ENCODE measurements at places on chromosomes 5 and 9.

GRCh38 chr9:78707481-78707991, 410.6 kb downstream of the PSAT1 start:
- no peak for DNase-seq

DNA sequence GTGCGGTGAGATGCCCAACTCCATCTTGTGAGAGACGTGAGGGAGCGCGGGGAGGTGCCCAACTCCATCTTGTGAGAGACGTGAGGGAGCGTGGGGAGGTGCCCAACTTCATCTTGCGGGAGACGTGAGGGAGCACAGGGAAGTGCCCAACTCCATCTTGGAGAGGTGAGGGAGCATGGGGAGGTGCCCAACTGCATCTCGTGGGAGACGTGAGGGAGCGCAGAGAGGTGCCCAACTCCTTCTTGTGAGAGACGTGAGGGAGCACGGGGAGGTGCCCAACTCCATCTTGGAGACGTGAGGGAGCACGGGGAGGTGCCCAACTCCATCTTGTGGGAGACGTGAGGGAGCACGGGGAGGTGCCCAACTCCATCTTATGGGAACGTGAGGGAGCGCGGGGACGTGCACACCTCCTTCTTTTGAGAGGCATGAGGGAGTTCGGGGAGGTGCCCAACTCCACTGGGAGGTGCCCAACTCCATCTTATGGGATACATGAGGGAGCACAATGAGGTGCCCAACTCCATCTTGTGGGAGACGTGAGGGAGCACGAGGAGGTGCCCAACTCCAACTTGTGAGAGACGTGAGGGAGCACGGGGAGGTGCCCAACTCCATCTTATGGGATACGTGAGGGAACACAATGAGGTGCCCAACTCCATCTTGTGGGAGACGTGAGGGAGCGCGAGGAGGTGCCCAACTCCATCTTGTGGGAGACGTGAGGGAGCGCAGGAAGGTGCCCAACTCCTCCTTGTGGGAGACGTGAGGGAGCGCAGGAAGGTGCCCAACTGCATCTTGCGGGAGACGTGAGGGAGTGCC, 235.4 kb downstream of the CACNA1B start:
- no peak for DNase-seq

- no peak for DNase-seq
Measured at GRCh38 chr5:113266227-113266912, 168.4 kb downstream of the TSSK1B start.

DNA sequence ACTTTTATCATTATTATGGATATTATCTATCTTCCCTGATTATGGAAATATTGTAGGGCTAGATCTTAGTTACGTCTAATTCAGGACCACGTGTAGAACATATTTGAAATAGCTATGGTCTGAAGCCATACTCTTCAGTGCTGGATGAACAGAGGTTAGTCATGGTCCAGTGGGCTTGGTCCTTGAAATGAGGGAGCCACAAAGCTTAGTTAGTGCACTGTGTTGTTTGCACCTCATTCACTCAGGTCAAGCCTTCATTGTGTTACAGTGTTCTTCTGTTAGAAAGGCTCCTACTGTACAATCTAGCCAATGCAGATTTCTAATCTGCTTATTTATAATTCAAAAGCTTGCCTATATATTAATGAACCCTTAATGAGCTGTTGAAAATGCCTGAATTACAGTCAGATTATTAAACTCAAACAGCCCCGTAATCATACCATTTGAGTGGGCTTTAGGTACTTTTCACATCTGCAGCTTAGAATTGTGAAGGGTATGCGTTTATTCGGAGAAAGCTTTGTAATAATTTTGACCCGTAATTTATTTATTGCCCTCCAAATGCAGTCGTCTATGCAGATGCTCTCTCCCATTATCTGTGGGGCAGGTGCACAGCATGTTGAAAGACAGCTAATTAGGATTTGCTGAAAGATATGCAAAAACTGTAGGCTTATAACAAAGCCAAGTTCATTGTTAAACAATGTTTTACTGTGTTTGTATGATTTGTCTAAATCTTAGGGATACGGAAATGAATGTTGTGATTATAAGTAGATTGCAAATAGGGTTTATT, 164.9 kb downstream of the PBX3 start:
- DNase-seq, result no peak

DNA sequence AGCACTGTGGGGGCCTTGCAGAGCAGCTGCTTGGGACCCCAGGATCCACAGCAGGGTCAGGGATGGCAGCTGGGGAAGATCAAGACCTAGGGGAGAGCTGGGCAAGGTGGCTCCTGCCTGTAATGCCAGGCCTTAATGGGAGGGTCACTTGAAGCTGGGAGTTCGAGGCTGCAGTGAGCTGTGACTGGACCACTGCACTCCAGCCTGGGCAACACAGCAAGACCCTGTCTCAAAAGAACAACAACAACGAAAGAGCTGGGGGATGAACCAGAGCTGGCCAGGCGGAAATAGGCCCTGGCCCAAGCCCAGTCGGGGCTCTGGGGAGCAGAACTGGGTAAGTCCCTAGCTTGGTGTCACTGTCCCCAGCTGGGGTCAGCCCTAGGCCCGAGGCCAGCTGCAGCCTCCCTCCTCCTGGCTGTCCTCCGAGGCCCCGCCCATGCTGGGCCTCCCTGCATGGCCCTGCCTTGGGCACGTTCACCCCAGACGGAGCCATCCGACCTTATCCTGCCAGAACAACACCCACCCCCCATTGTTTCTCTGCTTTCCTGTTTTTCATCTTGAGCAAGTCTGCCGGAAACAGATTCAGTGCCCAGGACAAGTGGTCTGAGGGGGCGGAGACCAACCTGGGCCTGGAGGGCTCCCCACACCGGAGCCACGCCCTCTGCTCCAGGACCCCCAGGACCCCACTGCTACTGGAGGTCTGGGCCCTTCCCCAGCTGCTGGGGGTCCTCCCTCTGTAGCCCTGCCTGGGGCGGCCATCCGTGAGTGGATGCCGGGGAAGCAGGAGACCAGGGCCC, 1.9 kb downstream of the DIPK1B start:
- no peak for DNase-seq

- no peak for DNase-seq
Measured at GRCh38 chr5:148957591-148958202, 105.2 kb downstream of the SH3TC2 start.

DNA sequence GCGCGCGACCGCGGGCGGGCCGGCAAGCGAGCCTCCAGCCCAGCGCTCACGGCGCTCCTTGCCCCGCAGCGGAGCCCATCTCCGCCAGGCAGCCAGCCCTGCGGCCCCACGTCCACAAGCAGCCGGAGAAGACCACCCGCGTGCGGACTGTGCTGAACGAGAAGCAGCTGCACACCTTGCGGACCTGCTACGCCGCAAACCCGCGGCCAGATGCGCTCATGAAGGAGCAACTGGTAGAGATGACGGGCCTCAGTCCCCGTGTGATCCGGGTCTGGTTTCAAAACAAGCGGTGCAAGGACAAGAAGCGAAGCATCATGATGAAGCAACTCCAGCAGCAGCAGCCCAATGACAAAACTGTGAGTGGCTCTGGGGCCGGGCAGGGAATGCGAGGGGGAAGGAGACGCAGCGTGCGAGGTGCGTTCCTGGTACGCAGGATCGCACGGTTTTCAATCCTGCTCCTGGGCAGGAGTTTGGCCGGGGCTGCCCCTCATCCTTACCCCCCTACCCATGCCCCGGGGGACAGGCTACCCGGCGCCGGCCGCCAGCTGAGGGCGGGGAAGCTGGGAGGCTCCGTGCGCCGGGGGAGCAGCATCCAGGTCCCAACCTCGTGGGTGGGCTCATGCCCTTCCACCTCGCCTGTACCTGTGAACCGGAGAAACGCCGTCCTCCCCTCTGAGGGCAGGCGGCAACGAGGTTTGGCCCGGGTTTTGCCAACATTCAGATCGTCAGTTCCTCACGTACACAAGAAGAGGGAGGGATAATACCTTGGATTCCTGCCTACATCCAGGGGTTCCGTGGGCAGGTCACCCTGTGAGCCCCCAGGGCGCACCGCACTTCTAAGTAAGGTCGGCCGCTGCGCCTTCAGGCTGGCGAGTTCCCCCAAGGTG, 6.6 kb downstream of the ISL1 start:
- DNase-seq, result no peak

DNA sequence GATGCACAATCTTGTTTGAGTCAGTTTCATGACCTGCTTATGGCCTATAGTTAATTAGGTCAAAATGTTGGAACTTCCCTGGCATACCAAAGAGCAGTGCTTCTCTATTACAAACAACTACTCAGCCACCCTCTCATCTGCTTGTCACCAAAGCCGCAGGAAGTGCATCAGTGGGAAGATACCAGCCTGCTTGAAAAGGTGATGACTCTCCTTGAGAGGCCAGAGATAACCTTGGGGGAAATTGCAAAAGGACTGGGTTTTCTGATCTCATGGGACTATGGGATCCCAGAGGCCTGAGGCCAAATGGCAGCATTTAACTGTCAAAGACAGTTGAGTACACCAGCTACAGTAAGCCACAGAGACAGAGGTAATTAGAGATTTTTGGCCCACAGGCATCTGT, 69.9 kb downstream of the C9orf57 start:
- DNase-seq, result no peak

DNA sequence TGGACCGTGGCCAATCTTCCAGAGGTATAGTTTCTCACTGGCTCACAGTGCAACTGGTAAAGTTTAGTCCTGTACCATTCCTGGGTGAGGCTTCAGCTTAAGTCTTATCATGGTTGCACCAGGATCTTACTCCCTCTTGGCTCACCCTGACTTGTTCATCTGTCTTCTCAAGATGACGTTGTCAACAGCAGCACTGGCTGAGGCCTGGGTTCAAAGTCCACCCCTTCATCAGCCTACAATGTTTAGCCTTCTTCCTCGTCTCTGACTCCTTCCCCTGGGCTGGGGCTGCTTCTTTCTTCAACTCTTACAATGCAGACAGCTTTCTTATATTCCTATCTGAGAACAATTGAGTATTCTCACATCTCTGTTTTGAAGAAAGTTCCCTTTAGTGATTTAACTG, 311.1 kb upstream of the CLINT1 start:
- no peak for DNase-seq

- DNase-seq, result no peak
Measured at GRCh38 chr5:103942587-103943186, 380.1 kb upstream of the NUDT12 start.

DNA sequence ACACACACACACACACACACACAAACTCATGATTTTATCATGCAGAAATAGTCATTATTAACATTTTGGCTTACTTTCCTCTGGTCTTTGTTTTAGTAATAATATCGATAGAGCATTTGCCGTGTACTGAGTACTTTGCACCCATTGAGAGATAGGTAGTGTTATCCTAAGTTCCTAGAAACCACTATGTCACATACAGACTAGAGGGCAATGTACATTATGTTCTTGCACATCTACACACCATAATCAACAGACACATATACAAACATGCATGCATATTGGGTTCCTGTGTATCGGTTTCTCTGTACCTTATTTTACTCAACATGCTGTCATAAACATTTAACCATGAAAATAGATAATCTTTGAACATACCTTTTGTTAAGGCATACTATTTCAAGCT, 45.7 kb downstream of the MAT2B start:
- no peak for DNase-seq

DNA sequence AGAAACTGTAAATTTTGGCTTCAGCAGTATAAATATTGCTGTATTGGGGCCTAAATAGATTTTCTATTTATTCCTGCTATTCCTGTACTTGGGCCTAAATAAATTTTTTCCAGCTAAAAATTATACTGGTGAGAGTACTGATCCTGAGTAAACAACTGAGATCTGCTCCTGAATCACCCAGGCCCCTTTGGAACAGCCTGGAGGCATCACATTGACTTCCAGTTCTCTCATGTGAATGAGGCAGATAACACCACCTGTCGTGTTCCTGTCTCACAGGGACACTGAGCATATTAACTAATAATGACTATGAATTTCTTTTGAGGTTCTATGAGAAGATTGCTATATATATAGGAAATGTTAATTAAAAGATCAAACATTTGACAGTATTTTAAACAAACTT, 119.5 kb upstream of the PLCXD3 start:
- no peak for DNase-seq

DNA sequence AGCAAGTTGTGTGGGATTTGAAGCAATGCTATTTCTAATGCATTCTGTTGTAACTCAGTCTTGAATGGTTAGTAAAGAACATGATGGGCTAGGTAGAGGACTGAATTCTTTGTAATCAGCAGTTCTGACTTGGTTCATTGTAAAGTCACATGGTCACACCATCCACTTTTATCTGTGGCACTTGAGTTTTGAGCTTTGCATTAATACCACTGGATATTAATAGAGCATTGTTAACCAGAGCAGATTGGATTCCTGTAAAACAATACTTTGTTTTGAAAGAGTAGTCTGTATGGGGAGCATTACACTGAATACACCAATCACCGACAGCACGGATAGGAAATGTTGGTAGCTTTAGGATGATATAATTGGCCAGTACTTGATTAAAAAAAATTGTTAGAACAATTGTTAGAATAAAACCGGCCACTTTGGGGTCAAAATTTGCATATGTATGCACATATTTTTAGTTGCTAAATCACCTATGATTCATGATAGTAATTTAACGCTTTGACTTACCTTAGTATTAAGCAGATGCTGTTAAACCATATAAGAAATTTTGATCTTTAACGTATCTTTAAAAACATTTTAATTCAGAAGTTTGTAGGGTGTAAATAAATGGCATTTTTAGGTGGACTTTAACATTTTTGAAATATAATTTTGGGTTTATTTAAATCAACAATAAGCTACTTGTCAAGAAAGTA, 17.4 kb downstream of the SLC12A2 start:
- no peak for DNase-seq

- no peak for DNase-seq
Measured at GRCh38 chr9:4038182-4038723, 261.6 kb downstream of the GLIS3 start.

- no peak for DNase-seq
Measured at GRCh38 chr9:35533398-35533797, 43.5 kb downstream of the RUSC2 start.

GRCh38 chr9:135905380-135906258, 1.7 kb downstream of the CAMSAP1 start:
- DNase-seq, result peak; percentile 58

DNA sequence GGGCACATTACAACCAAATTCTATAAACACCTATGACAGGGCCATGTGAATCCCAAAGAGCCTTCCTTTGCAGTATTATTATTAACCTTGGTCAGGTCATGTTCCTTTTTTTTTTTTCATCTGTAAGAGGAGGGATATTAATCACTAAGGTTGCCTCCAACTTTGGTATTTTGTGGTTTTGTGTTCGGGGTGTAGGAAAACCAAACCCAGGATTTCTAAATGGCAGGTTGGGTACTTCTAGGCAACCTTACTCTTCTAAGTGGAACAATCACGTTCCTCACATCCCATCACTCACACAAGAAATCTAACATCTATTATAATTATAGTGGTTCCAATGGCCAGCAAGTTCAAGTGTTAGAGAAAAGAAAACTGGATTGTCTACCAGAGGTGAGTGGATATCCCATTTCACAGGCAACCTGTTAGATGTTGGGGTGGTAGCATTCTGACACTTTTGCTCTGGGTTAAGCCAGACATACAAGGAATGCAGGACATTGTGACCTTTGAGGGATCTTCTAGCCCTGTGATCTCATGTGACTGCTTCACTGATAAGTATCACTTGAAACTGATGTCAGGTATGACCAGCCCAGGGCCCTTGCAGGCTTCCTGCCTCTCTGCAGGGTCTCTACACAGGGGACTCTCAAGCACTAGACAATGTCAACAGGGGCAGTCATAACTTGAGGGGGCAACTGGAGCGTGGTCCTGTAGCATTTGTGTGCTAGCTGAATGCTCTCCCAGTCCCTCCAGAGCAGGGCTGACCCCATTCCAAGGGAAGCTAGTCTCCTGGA, 126.2 kb upstream of the VLDLR start:
- no peak for DNase-seq

- DNase-seq, result no peak
Measured at GRCh38 chr5:10352430-10353240, 860 bp upstream of the MARCHF6 start.
